Tongue (tissue), 3 donors: ENCODE measurements at places on chromosomes 3 and 15.

DNA sequence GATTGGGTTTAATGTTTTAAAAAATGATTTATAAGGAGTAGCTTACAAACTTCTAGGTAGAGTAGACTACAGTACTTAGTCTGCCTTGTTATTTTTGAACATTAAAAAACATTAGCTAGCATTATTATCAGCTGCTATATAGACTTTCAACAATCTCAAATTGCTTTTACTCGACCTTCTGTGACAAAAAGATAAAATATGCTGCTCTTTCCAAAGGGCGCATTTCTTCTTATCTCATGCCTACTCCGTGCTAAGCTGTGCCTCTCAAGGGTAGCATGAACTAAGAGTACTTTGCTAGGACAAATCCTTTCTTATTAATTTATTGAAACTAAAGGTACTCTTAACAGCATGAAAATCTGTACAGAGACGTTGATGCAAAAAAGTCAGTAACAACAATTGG, 71.3 kb downstream of the SPRED1 start:
- DNase-seq = no peak

GRCh38 chr3:15629860-15630597, 28.5 kb downstream of the BTD start:
- peak; percentile 89 for DNase-seq

DNA sequence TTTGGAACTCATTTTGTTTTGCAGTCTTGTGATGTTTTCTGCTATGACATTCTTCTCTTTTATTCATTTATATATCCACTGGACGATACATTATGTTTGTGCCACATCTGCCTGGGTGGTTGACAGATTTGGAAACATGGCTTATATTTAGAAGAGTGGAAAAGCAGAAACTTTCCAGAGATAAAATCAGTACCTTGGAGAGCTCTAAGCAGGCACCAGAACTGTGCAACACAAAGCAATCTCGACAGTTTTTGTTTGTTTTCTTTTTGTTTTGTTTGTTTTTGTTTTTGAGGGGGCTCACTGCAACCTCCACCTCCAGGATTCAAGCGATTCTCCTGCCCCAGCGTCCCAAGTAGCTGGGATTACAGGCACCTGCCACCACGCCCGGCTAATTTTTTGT, 45.5 kb downstream of the SYN2 start:
- DNase-seq = peak; percentile 34

DNA sequence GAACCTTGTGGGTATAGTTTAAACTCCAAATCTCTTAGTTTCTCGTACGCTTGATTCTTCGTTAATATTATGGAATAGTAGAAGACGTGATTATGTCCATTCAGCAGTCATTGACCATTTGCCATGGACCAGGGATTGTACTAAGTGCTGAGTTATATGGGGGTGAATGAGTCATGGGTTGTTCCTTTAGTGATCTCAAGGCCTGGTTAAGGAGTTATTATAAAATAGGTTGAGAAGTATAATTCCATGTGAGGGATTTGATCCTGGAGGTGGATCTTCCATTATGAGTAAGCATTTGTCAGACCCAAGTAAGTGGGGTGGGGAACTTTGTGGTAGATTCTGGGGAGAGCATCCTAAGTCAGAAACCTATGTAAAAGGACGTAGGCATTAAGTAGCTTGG, 15.4 kb downstream of the NR2C2 start:
- no peak for DNase-seq

DNA sequence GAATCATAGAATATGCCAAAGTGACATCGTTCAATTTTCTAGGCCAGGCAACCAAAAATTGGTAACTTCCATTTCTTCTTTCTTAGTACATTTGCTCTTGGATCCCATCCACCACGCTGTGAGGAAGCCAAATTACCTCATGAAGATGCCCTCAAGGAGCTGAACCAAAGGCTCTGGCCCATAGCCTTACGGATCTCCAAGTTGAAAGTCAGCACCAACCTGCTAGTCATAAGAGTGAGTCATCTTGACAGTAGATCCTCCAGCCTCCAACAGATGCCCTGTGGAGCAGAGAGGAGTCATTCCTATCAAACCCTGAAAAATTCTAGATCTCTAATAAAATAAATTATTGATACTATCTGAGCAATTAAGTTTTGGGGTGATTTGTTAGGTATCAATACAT, 322.5 kb upstream of the COL8A1 start:
- DNase-seq = no peak

DNA sequence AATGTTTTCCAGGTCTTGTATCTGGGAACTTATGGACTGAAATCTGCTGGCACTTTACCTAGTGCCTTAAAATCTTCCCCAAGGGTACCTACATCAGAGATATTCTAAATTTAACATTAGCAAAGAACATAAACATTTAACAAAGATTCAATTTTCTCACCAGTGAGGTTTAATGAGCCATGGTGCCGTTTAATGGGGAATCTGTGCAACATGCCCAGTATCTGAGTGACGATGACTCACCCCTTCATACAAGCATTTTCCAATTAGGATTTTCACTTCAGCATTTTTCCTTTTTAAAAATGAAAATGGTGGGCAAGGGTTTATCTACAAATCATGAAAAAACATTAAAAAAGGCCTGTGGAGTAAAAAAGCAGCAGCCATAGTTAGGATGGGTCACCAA, 189.4 kb downstream of the SLC9A9 start:
- no peak for DNase-seq

GRCh38 chr3:117873249-117873600, 1161.4 kb downstream of the IGSF11 start:
- DNase-seq = peak; percentile 18

- no peak for DNase-seq
Observed at GRCh38 chr3:23590424-23591273, 215.1 kb upstream of the UBE2E1 start.

GRCh38 chr3:13189639-13190377, 116.6 kb upstream of the IQSEC1 start:
- DNase-seq = peak; percentile 25

- no peak for DNase-seq
Observed at GRCh38 chr3:81033684-81034083, 727.8 kb downstream of the GBE1 start.

GRCh38 chr3:110933821-110934426, 137.7 kb upstream of the NECTIN3 start:
- DNase-seq = peak; percentile 41

DNA sequence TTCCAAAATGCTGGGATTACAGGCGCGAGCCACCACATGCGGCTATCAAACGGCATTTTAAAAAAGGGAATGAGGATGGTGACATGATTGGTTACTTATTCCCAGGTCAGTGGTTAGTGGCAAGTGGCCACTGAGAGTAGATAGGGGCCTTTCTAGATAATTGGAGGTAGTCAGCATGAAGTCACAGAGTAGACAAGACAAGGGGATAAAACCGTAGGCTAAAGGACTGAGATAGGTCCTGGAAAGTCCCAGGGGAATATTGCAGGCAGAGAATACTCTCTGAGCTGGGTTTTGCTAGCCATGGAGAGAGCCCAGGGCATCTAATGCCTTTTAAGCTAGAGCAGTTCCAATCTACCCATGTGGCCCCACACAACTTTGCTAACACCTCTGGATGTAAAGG, 52.2 kb downstream of the KCNAB1 start:
- DNase-seq = no peak

GRCh38 chr3:114556657-114557213, 262.9 kb downstream of the TIGIT start:
- DNase-seq = no peak

DNA sequence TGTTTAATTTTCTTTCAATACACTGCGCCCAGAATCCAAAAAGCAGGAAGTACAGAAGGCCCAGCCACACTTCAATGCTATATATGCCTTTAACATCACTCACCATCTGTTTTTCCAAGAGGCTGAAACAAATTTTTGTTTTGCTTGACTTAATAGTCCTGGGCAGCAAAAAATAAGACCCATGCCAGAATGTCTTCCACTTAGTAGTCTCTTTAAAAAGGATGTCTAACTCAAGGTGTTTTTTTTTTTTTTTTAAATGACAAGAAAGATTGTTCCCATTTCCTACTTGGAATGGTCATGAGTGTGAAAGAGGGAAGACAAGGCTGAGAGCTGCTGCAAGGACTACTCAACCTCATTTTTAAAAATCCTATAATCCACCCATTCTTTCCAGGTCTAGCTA, 590.3 kb upstream of the SGO1 start:
- DNase-seq = peak; percentile 4

DNA sequence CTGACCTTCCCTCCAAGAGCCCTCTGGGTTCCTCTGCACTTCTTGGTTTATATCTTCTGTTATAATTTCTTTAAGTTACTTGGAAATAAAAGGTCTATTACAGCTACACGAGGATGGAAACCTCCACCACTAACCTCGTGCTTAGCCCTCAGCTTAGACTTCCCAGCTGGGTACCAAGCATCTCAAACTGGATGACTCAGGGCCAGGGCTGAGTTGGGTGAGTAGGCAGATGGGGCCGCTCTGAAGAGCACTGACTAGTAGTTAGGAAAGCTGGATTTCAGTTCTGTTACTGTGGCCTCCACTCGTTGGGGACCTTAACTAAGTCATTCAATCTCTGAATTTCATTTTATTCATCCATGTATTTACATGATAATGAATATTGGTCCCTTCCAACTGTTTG, 1036.6 kb downstream of the IGSF11 start:
- no peak for DNase-seq

DNA sequence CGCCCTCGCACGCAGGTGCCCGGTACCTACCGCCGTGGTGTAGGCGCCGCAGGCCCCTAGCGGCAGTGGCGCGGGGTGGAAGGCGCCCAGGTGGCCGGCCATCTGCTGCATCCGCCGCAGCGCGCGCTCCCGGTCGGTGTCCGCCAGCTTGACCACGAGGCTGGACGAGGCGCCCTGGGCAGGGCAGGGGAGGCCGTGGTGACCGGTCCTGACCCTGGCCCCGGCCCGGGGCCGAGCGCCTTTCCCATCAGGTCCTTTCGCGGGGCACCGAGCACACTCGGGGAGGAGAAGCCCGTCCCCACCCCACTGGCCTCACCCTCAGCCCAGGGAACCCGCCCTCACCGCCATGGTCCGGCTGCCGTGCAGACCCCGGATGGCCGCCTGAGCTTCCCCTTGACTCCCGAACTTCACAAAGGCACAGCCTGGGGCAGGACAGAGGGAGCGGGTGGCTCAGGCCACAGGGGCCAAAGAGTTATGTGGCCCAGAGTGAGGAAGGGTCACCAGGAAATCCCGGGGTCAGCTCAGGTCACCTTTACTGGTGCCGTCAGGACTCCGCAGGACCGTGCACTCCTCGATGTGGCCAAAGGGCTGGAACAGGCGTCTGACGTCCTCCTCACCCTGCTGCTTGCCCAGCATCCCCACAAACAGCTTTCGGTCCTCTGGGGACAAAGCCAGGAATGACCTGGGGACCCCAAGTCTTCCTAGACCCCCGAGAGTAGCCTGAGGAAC, 17.4 kb upstream of the PARP6 start:
- no peak for DNase-seq

DNA sequence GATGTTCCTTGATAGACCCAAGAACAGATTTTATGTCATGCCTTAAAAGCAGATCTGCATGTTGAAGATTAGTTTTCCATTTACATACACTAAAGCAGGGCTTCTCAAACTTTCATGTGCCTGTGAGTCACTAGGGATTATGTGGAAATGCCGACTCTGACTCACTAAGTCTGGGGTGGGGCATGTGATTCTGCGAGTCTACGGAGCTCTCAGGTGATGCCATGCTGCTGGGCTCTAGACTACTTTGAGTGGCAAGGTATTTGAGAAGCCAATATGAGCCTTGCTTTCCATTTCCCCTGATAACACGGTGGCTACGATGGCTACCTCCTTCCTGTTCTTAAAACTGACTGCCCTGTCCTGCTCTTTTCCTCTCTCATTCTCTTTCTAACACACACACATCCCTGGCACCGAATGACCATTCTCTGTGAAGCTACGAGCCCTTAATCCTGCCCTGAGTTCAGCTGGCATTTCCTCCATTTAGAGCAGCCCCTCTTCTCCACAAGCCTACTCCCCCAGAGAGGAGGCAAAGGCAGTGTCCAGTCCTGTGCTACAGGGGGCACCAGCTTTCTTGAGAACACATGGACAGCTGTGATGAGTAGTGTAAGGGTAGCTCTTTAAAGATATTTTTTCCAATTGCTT, 39.7 kb upstream of the PYGO1 start:
- no peak for DNase-seq

DNA sequence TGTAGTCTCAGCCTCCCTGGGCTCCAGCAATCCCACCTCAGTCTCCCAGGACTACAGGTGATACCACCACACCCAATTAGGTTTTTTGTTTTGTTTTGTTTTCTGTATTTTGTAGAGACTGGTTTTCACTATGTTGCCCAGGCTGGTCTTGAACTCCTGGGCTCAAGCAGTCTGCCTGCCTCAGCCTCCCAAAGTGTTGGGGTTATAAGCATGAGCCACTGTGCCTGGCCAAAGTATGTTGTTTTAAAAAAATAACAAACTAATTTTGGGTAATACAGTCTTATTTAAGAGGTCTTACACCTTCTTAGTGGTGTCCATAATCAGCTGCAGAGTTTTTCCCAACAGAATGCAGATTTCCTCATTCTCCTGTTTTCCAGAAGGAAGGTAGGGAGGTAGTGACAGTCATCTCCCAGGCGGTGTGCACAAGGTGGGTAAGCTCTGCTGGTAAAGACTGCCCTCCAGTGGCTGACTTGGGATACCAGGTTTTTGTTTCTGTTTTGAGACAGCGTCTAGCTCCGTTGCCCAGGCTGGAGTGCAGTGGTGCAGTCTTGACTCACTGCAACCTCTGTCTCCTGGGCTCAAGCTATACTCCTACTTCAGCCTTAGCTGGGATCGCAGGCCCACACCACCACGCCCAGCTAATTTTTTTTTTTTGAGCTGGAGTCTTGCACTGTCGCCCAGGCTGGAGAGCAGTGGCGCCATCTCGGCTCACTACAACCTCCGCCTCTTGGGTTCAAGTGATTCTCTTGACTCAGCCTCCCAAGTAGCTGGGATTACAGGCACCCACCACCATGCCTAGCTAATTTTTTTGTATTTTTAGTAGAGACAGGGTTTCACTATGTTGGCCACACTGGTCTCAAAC, 58.4 kb downstream of the MAP6D1 start:
- DNase-seq = peak; percentile 84

- DNase-seq = no peak
Observed at GRCh38 chr15:90382320-90382719, 5.7 kb upstream of the IQGAP1 start.

DNA sequence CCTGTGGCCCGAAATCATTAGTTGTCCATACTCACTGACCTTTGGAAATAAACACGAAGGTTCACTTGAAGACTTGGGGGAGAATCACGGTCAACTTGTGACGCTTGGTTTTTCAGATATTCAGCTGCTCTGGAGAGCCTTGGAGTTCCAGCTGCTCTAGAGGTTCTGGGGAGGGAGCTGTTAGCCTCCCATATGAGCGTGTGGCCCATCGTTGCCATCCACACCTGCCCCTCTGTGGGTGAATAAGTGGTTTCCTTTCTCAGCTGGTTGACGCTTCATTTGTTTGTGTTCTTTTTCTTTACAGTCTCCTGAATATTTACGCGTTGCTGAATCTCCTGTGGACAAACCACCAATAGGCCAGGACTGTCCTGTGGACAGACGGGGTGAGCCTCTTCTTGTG, 35.6 kb downstream of the APBA2 start:
- no peak for DNase-seq

DNA sequence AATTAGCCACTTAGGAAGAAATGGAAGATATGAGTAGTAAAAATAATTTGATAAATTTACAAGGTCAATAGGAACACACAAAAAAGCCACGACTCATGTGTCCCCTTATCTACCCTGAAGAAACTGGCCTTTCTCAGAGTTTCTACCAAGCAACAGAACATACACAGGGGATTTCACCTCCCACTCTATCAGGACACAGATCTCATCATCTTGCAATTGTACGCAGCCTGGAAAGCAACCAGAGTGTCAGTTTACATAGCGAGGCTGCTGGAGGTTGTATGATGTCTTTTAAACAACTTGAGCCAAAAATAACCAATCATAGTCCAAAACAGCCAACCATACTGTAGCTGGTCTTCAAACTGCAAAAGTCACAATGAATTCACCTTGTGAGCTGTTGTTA, 19.7 kb upstream of the LMOD3 start:
- peak; percentile 54 for DNase-seq
